Omental fat pad (tissue), 4 donors: ENCODE measurements at places on chromosomes 6 and 20.

DNA sequence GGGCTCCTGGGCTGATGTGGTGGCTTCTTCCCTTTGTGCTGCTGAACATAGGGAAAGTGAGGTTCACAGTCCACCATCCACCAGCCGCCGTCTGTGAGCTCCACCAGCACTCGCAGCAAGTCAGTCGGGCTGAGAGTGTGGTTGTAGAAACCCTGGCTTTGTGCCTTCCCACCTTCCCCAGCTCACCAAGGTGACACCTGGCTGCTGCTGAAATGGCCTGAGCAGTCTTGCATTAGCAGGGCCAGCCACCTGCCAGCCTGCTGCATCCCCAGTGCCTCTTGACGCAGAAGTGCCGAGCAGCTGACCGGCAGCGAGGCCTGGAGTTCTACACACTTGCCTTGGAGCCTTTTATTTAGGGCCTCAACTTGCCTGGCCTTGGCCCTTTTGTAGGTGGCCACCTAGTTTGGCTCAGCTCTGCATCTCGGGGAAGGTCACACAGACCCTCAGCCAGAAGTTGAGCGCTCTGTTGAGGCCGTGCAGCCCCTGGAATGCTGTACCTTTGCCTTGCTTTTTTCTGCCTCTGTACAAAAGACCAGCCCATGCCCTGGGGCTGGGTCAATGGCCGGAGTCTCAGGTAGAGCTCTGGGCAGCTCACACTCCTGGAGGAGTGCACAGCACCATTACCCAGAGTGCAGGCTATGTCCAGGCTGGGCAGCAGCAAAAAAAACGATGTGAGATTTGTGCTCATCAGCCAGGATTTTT is 76.5 kb downstream of the PTPN1 start:
- no peak for DNase-seq

- DNase-seq = no peak
These were observed 232.8 kb upstream of the QKI start for GRCh38 chr6:163181666-163182180.

- DNase-seq = no peak
These were observed 112.3 kb downstream of the CBLN4 start for GRCh38 chr20:55893031-55893430.

- DNase-seq = no peak
These were observed 141.0 kb downstream of the TFAP2C start for GRCh38 chr20:56769921-56770600.

- no peak for DNase-seq
These were observed 188.9 kb downstream of the PLCB1 start for GRCh38 chr20:8321001-8321400.

DNA sequence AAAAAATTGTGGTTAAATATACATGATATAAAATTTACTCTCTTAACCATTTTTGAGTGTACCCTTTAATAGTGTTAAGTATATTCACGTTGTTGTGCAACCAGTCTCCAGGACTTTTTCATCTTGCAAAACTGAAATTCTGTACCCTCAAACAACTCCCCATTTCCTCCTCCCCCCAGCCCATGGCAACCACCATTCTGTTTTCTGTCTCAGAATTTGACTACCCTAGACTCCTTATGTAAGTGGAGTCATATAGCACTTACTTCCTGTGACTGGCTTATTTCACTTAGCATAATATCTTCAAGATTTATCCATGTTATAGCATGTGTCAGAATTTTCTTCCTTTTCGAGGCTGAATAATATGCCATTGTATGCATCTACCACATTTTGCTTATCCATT is 5.1 kb downstream of the VPS16 start:
- DNase-seq = no peak

DNA sequence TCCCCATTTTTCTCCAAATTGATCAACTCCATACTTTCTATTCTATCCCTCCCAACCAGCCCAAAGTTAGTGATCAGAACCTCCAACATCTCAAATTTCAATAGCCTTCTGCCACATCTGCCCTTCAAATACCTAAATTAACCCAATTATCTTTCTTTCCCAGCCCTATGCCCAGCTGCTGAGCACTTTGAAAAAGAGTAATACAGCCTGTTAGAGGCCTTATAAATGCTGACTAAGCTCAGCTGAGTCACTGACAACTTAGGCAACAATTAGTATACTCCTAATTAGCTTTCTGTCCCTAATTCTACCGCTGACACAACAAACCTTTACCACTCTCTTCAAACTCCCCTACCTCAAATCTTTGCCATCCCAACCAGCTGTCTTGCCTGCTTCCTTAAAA is 23.5 kb downstream of the RUNX2 start:
- DNase-seq = no peak

- DNase-seq = no peak
These were observed 67.8 kb downstream of the RNF182 start for GRCh38 chr6:13992417-13993055.

DNA sequence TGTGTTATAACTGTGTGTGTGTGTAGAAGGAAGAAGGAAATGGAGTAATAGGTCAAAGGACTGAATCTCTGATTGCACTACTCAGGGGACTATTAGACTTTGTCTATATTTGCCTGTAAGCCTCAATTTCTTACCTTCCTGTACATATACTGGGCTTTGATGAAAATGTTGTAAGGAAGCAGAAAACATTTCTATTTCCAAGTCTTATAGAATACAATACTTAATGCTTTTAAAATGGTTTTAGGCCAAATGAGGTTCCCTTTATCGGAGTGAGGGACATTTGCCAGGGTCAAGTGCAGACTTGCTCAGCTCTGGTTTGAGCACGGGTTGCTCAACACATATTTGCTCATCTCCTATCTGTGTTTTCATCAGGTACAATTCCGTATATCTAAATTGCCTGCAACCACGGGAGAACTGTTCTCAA is 28.3 kb downstream of the MEP1A start:
- no peak for DNase-seq

- DNase-seq = no peak
These were observed 16.8 kb upstream of the EEF1A1 start for GRCh38 chr6:73537677-73538076.

- DNase-seq = no peak
These were observed 200.5 kb downstream of the PLCB4 start for GRCh38 chr20:9269280-9269971.

DNA sequence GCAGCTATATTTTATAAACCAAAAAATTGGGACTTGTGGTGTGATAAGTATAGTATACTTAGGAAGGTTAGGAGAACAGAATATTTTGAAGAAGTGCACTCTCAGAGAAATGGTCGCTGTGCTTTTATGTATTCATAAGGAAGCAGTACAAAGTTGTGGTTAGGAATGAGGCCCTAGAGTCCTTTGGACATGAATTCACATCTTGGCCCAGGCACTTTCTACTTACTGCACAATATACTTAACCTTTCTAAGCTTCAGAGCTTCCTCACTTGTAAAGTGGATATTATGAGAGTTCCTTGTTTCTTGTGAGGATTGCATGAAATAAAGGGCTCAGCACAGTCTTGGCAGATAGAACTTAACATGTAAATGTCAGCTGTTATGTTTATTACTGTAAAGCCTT is 21.0 kb upstream of the SERINC3 start:
- DNase-seq = no peak

DNA sequence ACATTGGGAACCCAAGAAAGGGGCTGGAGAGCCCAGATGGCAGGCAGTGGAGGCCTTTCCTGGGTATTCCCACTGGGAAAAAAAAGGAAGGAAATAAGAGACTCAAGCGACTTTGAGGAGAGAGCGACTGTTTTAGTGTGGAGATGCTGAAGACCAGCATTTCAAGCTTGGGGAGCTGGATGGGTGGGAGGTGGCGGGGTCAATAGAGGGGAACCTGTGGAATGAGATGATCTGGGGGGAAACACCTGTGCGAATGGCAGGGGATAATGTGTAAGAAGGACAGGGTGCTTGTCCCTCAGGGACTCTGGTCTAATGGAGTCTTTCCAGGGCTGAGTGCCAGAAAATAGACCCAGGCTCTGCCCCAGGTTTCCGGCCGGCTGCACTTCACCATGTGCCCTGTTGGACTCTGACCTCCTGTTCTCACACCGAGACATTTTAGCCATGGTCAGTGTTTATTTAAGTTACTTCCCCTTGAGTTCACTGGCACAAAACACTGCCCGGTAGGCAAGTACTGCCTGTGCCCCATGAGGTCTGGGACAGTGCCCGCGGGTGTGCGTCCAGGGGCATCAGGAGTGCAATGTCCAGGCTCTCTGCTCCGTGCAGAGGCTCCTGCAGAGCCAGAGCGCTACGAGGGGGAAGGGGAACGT is 50.4 kb upstream of the NKX2-2 start:
- DNase-seq = no peak

- DNase-seq = no peak
These were observed 3.2 kb downstream of the DEF6 start for GRCh38 chr6:35300848-35301247.

DNA sequence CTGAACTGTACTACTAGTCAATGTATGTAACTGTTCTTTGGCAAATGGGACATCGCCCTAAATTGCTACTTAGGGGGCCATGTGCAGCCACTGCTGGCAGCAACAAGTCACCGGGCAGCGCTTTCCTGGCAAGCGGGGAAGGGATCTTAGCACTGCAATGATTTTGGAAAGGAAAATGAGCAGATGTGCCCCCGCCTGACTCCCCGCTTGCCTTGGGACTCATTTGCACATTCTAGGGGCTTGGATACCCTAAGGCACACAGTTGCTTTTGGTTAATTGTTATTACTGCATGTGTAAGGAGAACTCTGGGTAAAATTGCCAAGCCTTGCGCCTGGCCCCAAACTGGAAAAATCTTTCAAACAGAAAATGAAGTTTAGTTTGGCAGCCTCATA is 32.2 kb downstream of the CD83 start:
- DNase-seq = no peak

- no peak for DNase-seq
These were observed 23.6 kb upstream of the NR2E1 start for GRCh38 chr6:108142240-108142639.

DNA sequence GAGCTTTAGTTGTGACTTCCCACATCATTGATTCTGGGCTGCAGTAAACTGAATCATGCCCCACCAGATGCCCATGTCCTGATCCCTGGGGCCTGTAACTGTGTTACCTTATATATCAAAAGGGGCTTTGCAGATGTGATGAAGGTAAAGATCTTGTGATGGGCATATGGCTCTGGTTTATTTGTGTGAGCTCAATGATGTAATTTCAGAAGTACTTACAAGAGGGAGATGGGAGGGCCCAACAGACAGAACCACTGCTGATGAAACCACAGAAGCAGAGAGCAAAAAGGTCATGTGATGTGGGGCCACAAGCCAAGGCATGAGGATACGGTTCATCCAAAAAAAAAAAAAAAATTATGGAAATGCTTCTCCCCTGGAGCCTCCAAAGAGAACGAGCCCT is 118.7 kb downstream of the TOX2 start:
- no peak for DNase-seq
